ENCODE measurements at places on chromosomes 5 and 9.

- DNase-seq = no peak
Observed at GRCh38 chr9:124350494-124351263, 64.6 kb downstream of the PSMB7 start.

DNA sequence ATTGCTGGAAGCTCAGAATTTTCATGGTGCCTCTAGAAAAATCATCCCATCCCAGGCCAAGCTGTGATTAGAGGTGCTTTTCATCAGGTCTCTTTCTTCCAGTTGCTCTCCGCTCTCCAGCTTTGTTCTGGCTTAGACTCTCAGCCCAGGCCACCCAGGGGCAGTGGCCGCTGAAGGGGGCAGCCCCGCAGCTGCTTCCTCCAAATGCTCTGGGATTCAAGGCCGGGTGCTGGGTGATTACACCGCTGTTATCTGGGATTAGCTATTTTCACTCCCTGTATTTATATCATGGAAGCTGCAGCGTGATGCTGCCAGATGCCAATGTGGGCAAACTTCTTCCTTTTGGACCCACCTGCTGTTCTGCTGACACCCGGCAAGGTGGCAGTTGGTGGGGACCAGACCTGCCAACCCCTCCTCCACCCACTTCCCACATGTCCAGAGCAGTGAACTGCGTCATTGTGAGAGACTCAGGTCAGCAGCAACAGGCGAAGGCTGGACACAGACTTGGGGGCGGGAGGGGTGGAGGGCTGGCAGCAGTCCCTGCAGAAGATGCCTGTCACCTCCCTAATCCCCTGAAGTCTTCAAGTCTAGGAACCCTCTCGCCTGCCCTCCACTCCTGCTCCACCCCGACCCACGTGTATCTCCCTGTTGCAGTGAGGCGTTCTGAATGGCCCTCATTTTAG, 33.9 kb upstream of the NKX2-5 start:
- no peak for DNase-seq

GRCh38 chr5:34806532-34806931, 32.4 kb upstream of the TTC23L start:
- no peak for DNase-seq

- peak; percentile 2 for DNase-seq
Observed at GRCh38 chr5:135129307-135129706, 95.3 kb upstream of the PITX1 start.

DNA sequence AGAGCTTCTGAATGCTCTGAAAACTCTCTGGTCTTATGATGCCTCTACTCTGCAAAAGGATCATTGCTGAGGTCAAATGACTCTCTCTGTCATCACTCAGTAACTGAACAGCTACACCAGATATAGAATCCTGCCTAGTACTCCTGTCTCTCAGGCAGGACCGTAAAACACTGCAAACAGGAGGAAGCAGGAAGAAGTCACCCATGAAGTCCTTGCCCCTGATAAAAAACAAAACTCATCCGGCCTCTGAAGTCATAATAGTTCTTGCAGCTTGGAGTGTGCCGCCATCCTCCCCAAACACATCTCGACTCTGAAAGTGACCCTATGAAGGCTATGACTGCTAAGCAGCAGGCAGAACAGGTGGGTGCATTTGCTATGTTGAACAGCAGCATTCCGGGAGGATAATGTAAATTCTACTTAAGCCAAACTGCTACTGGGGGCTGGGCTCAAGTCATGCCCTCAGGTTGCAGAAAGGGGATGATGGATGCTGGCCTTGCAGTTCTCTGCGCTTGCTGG, 81.9 kb upstream of the FAM169A start:
- DNase-seq = no peak

- no peak for DNase-seq
Observed at GRCh38 chr5:39801306-39801705, 376.5 kb upstream of the DAB2 start.

DNA sequence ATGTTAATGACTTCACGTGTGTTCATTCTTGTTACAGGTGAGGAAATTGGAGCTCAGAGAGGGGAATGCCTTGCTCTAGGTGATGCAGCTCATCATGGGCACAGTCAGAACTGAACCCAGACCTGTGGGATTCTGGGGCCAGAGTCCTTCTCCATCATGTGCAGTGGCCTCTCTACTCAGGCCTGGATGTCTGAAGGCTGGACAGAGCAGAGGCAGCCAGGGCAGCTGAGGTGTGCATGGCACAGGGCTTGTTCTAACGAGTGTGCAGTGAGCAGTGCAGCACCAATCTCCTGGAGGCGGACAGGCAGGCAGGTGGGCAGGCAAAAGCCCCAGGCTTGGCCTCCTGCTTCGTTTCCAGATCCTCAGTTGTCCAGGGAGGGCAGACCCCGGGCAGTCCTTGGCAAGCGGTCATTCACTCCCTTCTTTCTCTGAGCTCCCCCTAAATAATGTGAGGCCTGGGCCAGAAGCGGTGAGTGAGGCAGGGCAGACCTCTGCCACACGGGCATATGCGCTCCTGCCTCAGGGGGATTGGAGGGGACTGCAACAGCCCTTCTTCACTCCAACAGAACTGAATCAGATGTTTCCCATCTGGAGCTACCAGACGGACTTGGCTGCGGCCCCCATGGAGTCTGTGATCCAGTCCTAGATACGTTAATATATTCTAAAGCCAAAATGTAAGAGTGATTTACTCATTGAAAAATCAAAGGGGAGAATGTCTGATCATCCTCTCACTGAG, 68.7 kb upstream of the FSTL4 start:
- DNase-seq = no peak

- no peak for DNase-seq
Observed at GRCh38 chr9:27154908-27155307, 45.9 kb downstream of the TEK start.

GRCh38 chr5:186091-187041, 4.9 kb upstream of the LRRC14B start:
- no peak for DNase-seq

All from activated T-cell treated with anti-CD3 and anti-CD28 coated beads for 48 hours (primary cell).